Small intestine (tissue), 16 donors: ENCODE measurements at places on chromosomes 3 and 15.

DNA sequence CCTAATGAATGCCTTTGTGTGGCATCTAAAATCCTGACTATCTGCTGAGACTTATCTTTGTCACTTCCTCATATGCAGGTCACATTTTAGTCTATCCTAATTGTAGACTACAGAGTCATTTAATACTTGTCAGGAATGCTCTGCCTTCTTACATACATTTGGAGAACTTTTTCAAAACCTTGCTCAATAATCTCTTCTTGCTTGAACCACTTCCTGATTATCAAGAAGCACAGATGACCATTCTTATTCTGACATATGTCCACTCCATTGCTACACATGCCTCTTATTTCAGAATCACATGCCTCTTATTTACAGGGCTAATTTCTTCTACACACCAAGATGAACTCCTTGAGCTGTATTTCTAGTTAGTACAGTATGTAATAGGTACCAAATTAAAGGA lies 400.3 kb downstream of the TBC1D5 start:
- no peak for DNase-seq

DNA sequence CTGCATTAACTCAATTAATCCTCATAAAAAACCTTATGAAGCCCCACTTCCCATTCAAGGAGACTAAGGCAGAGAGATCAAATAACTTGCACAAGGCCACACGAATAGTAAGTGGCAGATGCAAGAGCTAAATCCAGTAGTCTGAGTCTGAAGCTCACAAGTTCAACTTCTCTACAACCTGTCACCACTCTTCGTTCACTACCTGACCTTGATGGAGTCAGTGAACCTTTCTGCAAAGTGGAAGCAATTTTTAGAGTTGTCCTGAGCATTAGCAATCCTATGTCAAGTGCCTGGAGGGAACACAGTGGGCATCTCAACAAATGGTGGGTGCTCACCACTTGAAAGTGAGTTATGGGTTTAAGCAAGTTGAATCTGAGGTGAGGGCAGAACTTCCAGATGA lies 2.1 kb upstream of the SPINT1 start:
- no peak for DNase-seq

GRCh38 chr15:98536976-98537375 lies 111.4 kb upstream of the IGF1R start:
- no peak for DNase-seq

DNA sequence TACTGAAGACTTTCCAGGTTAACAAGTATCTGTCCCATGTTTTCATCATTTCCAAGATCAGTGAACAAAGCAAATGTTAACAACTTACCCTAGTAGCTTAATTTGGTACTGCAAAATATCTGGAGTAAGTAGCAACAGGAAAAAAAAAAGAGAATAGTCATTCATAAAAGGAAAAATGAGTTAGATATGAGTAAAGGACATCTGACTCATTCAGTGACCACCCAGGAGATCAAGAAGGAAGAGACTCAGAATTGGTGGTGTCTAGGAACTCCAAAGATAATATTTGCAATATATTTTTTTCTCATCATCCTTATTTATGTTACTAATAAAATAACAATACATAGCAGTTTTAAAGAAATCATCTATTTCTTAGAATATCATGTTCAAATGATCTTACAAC lies 253.8 kb upstream of the COL8A1 start:
- DNase-seq = no peak

- no peak for DNase-seq
These were observed 11.0 kb downstream of the CCRL2 start for GRCh38 chr3:46417841-46418611.

- DNase-seq = no peak
These were observed 36.9 kb upstream of the MYZAP start for GRCh38 chr15:57554812-57555179.

GRCh38 chr15:58594898-58595297 lies 154.6 kb downstream of the ADAM10 start:
- DNase-seq = no peak

DNA sequence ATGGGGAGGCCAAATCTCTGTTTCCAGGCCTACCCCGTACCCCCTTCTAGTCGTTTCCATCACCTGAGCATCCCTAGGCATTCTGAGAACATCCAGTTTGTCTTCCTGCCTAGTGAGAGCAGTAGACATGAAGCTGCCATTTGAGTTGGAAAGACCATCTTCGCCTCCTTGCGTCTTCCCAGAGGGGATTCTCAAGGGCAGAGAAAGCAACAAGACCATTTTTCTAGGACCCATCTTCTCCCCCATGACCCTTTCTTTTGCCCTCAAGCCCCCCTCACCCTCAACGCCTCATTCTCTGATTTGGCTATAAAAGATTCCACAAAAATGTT lies 148.7 kb upstream of the BHLHE40 start:
- no peak for DNase-seq

GRCh38 chr15:38253351-38253781 lies 730 bp downstream of the SPRED1 start:
- peak; percentile 36 for DNase-seq

- peak; percentile 47 for DNase-seq
These were observed 325.4 kb downstream of the FOXP1 start for GRCh38 chr3:71258116-71258515.

DNA sequence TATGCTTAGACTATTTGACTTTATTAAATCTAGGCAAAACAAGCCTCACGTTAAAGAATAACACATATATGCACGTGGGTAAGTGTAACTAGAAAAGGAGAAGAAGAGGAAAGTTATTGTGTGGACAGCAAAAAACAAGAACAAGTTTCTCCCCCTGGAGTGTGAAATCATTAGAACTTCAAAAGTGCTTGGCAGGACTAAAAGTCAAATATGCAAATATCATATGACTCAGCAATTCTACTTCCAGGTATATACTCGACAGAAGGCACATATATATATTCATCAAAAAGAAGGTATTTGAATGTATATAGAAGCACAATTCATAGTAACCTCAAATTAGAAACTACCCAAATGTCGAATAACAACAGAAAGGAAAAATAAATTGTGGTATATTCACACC lies 68.9 kb upstream of the STXBP5L start:
- DNase-seq = no peak

DNA sequence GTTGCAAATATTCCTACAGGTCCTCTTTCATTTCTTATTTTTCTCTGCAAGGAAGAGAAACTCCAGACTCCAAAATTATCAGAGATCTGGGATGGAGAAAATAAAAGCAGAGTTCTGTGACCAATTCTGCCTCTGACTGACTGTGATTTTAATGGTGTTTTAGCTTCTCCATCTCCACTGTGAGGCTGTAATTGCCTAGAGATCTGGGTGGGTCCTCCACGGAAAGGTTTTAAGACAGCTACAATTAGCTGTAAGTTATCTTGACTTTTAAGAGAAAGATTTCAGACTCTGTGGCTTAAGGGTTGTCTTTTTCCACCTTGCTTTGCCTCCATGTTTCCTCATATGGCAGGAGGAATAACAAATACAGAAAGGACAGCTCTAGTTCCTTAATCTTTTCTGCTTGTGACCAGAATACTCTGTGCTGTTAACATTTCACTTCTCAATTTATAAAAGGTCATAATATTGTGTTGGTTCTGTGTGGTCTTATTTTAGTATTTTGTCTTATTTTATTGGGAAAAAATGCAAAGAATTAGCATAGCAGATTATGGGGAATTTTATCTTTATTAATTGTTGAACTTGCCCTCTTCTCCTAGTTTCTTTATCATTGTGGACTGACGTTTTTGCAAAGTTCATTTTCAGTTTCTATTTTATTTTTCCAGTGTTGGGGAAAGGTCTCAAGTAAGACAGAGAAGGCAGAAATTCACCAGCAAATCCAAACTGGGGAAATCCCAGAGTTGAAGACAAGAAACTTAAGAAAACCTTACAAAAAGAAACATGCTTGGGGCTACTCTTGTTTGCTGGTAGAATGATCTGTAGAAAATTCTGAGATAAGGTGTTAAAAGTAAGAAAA lies 157.9 kb downstream of the RAP2B start:
- DNase-seq = no peak

GRCh38 chr15:51499379-51499976 lies 123.1 kb downstream of the DMXL2 start:
- DNase-seq = peak; percentile 8

DNA sequence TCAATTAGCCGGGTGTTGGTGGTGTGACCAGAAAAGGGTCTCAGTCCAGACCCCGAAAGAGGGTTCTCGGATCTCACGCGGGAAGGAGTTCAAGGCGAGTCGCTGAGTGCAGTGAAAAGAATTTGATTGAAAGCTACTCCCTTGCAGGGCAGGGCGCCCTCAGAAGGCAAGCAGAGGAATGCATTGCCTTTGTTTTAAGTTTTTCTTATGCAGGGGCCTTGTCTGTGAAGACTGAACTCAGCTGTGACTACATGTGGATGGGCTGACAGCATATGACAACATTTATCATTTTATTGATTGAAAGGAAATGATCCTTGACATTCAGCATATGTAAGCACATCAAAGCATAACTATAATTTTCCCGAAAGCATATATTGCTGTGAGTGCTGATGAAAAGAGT lies 11.8 kb downstream of the CPN2 start:
- no peak for DNase-seq

DNA sequence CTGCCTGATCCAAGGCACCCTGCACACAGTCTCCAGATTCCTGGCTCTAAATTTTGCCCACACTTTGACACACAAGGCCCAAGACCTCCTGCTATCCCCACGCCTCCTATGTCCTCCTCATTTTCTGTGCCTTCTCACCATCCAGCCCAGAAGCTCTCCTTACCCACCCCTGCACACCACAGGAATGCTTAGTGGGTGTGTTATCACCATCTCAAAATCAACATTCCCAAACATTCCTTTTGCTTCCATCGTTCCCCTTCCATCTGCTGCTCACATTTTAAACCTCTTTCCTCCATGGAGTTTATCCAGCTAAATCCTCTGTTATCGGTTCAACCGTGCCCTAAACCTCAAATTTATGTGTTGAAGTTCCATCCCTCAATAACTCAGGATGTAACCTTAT lies 43.9 kb downstream of the DGKG start:
- no peak for DNase-seq

- DNase-seq = no peak
These were observed 185.0 kb downstream of the OR4M2 start for GRCh38 chr15:22265056-22265945.

DNA sequence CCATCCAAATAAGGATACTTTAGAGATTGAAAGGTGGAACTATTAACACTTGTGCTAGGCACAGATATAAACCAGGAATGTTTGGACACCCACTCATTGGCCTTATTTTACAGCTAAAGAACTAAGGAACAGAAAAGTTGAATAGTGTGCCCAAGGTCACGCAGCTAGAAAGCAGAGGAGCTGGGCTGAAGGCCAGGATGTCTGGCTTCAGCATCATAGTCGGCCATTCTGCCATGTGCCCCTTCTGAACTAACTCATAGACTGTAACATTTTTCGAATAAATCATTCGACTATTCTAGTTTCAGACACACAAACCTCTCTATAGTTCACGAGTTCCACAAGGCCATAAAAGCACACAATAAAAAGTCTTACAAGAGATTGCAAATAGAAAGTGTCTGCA lies 71.1 kb downstream of the SUMF1 start:
- DNase-seq = no peak

GRCh38 chr3:139620438-139620837 lies 57.3 kb downstream of the NMNAT3 start:
- DNase-seq = no peak

DNA sequence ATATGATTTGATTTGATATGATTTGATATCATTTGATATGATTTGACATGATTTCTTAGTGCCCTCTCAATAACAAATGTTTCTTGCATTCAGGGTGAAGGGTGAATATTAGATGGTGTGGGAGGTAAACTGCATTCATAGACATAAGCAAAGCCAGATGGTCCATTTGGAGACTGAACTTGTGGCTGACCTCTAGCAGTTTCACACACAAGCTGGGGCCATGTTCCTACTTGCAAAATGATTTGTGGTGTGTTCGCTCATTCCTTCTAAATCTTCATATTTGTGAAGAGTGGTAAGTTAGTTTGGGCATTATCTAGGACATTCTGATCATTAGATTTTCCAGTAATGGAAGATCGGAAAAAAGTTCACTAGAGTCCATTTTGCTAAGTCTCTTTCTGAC lies 40.5 kb upstream of the CCR4 start:
- DNase-seq = no peak

DNA sequence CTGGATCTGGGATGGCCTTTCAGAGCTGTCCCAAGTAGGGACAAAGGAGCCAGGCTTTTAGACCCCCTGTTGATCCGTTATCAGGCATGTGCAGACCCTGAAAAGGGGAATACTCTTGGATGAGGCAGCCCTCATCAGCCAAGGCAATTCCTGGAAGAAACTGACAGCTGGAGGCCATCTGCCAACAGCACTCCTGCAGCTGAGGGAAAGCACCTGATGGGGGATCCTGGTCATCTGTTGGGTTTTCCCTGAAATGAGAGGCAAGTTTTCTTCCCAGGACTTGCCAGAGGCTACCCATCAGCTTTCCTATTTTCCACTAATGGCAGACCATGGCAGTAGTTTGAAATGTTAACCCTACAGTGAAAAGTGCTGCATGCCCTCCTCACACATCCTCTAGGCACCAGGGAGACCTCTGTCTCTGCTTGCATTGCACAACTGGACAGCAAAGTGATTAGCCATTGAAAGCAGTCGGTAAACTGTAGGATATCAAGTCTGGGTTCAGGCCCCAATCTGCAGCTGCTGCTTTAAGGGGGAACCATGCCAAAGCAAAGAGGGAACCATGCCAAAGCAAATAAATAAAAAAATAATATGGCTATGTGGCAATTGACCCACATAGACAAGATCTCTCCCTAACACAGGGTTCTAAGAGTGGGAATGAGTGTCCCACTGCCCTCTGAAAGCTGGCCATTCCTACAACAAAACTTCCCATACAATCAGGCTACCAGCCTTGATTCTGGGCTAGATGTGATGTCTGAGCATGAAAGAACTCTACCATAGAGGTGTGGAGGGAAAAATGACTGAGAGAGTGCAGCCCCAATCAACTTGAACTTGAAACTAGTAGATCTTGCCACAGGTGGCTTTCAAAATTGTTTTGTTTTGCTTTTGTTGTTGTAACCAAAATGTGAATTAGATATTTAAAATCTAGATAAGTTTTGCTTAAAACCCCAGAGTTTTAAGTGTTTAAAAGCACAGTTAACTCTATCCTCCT lies 232.0 kb upstream of the STT3B start:
- DNase-seq = no peak

DNA sequence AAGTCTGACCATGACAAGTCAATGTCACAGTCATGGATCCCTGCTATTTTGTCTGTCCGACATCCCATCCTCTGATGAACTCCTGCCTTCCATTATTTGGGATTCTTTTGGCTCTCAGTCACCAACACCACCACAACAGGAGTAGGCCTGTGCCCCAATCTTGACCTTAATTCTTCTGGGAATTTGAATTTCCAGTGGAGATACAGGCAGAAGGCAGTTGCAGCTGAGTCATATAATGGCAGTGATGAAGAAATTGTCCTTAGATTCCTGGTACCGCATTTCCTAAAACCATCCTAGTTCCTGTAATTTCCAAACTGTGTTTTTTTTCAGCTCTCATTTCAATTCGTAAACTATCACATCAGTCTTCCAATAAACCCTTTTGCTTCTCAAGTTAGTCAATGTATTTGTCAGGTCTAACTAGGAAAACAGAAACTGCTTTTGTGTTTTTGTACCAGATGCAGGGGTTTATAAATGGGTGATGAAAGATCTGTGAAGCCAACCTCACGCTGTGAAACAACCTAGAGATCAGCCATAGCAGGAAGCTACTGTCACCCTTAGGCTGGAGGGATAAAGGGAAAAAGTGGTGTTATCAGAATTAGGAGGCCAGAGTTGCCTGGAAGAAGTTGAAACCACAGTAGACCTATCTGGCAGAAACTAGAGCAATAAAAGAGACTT lies 126.3 kb upstream of the TMEM108 start:
- DNase-seq = no peak
